ENCODE measurements at places on chromosomes 3 and 15.

DNA sequence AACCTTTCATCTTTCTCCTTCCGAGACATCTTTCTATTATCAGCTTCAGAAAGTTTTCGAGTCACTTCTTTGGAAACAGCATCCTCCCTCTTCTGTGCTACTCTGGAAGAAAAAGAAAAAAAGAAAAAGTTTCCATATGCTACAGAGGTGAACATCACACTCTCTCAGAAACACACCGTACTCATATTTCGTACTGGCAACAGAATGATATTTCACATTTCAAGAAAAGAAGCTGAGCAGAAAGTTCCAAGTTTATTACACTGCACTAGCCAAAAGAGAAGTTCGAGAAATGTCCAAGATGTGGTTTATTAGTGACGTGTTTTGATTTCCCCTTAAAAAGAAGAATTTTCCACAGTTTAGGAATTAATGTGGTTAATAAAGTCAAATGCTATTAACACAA is 6.0 kb downstream of the SSR3 start:
- no peak for DNase-seq

GRCh38 chr3:143165211-143165610 is 45.6 kb downstream of the CHST2 start:
- DNase-seq, result no peak

DNA sequence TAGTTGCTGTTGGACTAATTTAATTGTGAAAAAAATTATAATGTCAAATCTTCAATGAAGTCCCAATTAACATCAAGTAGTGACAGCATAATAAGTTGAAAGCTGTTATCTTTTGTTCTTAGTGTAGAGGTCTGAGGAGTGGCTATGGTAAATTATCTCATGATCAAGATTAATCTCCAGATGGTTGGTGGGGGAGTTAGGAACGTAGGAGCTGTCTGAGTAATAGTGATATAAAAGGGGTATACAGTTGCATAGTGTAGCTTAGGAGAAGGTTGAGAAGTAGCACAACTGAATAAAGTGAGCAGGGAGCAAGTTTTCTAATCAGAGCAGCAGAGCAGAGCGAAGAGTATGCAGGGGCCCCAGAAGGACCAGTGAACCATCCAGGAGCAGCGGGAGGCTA is 19.5 kb downstream of the TMOD2 start:
- no peak for DNase-seq

- no peak for DNase-seq
Observed at GRCh38 chr3:58724336-58724735, 57.8 kb upstream of the FAM3D start.

DNA sequence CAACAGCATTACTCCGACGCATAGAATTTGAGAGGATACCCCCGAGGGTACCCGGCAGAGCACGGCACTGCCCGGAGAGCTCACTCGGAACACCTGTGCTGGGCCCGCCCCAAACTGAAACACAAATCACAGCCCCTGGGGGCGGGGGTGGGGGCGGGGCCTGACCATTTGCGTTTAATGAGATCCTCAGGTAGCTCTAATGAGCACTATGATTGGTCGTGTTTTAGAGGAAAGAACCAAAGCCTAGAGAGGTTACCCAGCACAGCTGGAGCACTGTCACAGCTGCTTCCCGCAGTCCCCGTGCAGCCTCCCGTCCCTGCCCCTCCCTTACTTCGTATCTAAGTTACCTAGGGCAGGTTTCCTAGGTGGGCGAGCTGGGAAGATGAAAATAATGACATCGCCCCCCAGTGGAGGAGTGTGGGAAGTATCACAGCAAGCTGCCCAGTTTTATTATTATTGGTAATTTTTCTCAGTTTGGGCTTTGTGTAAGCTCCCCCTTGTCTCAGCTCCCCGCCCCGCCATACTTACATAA is 187.1 kb downstream of the PDE8A start:
- peak; percentile 28 for DNase-seq

DNA sequence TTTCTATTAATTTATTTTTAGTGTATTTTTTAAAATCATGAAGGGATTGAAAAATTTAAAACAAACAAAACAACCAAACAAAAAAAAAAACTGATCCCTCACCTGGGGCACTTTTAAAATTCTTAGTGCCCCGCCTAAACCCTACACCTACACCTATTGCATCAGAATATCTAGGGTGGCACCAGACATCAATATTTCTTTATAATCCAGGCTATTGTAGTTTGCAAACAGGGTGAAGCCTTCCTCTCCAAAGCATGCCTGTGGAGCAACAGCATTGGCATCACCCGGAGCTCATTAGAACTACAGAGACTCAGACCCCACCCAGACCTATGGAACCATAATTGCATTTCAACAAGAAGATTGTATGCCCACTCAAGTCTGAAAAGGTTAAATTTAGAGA is 54.9 kb upstream of the ACP3 start:
- no peak for DNase-seq

- no peak for DNase-seq
Observed at GRCh38 chr3:138440596-138440995, 6.2 kb downstream of the ESYT3 start.

All from T-helper 2 cell (primary cell).